ENCODE measurements at places on chromosomes 4 and X.

GRCh38 chrX:28205905-28206304, 224.7 kb upstream of the DCAF8L1 start:
- no peak for DNase-seq

GRCh38 chrX:18448416-18448815, 23.0 kb downstream of the CDKL5 start:
- DNase-seq, result peak; percentile 63

- no peak for DNase-seq
These were observed 67.2 kb upstream of the NPNT start for GRCh38 chr4:105828074-105828473.

DNA sequence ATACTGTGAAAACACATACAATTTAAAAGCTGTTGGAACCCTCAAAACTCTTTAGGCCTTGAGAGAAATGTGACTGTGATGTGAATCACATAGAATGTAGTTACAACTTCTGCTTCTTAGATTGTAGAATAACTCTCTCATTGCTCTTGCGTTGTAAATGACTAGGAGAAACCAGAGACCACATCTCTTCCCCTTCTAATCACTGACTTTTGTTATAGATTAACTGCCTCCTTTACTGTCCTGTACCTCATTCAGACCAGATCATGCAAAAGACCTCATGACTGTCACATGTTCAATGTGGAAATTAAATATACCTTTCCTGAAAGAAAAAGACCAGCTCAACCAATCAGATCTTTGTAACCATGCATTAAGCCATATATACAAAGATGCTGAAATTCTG, 43.2 kb upstream of the NEIL3 start:
- no peak for DNase-seq

DNA sequence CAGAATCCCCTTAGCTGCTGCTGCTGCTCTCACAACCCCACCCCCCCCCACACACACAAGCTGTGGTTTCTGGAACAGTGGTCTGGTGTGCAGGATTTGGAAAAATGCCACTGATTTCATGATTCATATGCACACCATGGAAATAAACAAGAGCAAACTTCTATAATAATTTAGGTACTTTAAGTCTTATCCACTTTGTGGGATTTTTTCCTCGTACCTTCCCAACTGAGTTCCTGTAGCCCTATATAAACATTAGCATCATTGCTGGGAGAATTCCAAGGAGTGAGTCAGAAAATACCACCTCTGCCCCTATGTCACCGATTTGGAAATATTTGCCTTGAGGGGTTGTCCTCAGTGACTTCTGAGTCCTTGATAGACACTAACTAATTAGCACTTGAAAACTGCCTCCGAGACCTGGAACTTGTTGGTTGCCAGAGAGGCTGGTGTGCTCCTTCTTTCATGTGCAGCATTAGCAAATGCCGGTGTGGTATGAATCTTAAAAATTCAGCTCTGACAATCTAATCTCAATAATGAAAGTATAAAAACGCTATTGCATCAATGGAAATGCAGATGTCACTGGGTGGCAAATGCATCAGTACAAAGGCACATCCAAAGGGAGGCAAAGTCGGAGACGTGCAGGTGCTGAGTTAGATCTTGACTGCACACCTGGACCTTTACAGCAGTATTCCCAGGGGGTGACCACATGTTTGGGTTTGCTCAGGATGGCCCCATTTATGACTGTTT, 61.8 kb downstream of the CPE start:
- DNase-seq, result peak; percentile 82

DNA sequence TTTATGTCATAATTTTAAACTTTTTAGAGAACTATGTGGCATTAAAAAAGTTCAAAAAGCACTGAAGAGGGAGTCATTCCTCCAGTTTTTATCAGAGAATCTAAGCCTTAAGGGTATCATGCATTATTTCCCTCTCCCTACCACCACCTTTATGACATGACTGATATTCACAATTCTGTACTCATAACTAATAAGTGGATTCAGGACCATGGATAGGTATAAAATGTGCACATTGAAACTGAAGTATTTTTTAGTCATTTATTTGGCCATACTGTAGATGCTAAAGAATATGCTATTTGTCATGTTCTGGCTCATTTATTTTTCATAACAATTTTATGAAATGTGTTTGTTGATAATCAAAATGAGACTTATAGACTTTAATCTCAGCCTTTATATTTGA, 897.5 kb upstream of the AGA start:
- no peak for DNase-seq

GRCh38 chr4:147933779-147934178, 201.9 kb downstream of the ARHGAP10 start:
- DNase-seq, result no peak

- DNase-seq, result no peak
These were observed 765.7 kb upstream of the FTHL17 start for GRCh38 chrX:31837445-31838049.

GRCh38 chrX:10631416-10632145, 11.2 kb upstream of the MID1 start:
- DNase-seq, result no peak

DNA sequence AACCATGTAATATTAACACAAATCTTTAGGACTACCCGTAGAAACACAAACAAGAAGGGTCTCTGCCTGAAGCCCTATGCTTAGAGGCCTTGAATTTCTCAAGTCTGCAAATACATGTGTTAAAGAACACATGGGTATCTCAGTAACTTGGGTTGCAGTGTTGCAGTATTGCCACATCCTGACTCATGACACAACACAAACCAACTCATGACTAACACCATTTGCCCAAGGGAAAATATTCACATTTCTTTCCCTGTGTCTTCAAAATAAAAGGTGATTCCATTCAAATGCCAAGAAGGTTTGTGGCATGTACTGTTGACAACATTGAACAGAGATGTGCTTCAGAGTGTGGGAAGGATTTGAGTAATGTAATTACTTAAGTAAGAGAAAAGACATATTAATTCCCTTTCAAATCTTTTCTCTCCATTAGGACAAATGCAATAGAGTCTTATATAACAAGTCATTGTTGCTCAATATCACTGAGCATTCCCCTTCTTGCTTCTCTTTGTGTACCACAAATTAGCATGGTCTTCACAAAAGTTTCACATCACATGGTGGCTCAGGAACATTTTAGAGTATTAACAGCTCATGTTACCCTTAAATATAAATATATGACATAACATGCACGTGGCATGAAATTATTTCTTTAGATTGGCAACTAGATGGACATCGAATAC, 487.1 kb downstream of the STPG2 start:
- DNase-seq, result peak; percentile 64

GRCh38 chr4:99893839-99894160, 427 bp downstream of the LAMTOR3 start:
- DNase-seq, result no peak

GRCh38 chr4:187663076-187663475, 332.5 kb upstream of the ZFP42 start:
- no peak for DNase-seq

GRCh38 chrX:48752498-48752897, 9.0 kb upstream of the GLOD5 start:
- no peak for DNase-seq

- DNase-seq, result no peak
These were observed 761.0 kb downstream of the IL1RAPL1 start for GRCh38 chrX:29348288-29348687.

- no peak for DNase-seq
These were observed 184.6 kb upstream of the KIT start for GRCh38 chr4:54473077-54473545.

- no peak for DNase-seq
These were observed 7.4 kb downstream of the PPID start for GRCh38 chr4:158715802-158716201.

DNA sequence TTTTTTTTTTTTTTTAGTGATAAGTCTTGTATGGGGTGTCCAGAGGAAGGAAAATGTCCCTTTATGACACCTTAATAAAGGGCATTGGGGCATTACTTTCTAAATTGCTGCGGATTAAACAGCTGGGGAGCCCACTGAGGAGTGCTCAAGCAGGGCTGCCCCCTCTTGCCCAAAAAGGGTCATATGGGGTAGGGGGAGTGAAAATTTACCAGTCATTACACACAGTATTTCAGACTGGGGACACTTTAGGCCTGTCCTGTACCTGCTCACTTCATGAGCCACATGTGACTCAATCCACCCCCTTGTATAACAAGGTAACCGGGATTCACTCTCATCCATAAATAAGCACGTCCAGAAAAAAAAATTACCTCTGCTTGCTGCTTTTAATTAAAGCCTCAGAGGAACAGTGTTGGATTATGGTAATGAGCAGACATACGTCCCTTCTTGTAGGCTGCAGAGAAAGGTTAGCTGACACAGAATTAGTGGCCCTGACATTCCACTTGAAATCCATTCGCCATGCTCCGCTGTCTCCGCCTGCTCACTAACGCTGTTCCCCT, 1.8 kb downstream of the PRDM8 start:
- DNase-seq, result no peak

DNA sequence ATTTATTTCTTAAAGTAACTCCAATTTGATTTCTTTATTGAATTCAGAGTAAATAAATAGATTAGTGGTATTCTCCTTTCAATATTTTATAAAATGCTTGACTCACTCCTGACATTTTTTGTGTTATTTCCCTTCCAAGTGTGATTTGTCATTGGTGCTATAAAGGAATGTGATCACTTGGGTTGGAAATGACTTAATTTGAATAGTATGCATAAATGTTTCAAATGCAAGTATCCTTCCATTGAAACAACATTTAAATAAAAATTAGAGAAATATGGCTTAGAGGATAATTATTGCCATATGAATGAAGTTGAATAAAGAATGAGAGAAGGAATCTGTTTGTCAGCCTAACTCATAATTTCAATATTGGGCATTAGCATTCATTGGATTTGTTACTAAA, 182.7 kb downstream of the PABPC4L start:
- peak; percentile 64 for DNase-seq

DNA sequence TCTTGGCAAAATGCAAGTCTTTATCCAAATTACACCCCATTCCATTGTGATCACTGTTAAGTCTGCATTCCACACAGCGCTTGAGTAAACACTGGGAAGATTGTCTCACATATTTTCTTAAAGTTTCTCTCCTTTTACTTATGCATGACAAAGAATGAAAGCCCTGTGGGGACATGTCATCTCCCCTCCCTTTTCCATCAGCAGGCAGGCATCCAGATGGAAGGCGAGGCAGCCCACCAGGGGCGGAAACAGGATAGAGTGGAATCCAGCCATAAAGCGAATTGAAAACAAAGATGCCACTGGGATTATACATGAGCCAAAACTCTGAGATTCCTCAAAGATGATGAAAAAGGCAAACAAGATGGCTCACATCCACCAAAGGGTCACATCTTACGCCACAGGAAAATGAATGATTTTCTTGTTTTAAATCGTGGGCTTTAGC, 78.2 kb downstream of the AFAP1 start:
- DNase-seq, result peak; percentile 100

DNA sequence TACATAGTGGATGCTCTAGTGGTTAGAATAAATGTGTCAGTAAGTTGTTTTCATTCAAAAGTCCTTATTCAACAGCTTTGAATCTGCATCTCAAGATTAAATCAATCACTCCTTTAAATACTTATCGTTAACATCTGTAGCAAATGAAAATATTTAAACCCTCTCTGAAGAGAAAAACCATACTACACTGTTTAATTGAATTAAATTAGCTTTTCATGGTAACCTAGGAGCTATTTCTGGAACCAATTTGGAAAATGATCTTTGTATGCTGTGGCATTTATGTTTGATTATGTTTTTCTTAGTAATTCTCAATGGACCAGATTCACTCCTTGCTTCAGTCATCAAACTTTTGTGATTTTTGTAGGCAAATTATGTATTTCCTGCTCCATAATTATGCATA, 9.7 kb downstream of the BMPR1B start:
- no peak for DNase-seq

DNA sequence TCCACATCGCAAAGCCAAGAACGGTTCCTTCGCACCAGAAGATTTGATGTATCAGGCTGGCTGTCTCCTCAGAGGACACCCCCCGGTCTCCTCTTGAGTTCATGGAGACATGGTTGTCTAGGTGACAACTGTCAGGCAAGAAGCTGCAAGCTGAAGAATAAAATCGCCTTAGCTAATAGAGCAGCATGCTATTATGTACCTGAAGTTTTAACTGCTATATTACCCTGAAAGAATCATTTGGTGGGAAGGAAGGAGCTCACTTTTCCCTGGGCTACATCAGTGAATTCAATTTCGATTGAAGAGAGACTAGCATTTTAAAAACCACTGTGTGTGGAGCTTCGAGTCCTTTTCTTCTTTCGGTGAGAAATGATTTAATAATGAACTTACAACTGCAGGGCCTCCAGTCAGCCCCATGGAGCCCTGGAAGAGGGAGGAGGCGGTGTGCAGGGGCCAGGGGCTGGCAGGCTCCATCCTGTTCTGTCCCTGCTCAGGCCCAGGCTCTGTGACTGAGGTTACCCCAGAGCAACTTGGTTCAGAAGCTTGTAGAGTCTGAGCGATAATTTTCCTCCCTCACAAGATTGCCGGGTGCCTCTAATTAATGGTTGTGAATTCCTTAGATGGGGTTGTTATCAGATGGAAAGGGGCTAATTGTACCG, 191.3 kb downstream of the MID1IP1 start:
- no peak for DNase-seq

DNA sequence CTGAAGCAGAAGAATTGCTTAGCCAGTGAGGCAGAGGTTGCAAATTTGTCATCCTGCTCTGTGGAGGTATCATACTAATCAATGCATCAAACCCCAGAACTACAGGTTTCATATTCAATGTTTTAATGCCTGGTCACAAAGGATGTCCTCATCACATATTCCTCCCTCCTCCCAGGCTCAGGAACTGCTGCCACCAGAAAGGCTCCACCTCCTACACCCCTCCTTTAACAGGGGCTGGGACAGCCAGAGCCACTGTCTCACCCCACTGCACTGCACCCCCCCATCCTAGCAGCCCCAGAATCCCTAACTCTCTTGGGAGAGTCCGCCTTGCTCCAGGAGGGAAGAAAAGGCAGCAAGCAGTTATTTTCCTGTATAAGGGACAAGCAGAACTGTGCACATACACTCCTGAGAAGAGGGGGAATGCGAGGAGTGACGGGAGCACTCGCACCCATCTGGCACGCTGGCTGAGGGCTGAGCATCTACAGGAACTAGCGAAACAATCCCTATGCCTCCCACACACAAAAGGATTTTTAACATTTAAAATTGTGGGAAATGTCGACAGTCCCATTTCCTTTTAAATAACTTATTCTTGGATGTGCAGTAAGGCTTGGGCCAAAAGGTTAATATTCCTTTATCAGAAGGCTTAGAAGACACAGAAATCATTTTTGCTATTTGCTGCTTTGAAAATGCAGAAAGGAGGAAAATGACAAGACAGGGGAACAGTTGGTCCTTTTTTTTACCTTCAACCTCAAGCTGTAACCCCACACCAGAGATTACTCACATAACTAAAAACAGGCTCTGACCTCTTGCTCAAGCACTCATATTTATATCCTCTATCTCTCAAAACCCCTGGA, 27.8 kb downstream of the CD99L2 start:
- no peak for DNase-seq

DNA sequence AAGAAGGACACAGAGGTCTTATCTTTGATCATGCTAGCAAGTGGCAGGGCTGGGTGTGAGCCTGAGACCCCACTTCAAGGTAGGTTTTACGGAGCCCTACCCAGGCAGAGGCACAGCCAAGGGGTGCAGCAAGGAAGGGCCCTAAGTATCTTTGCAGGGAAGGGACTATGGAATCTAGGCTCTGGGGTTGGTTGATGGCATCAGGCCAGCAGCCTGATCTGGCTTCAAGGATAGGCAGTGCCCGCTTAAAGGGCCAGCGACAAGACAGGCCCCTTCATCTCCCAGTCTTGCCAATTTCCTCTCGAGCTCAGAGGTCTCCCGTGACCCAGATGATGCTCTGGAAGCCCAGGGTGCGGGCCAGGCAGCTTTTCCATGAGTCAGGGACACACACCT, 5.8 kb downstream of the ABLIM2 start:
- no peak for DNase-seq

Measured in fibroblast of skin of scalp (primary cell).